ENCODE measurements at places on chromosomes 13 and 19. TPM values are rescaled to one million over a fixed set of nuclear protein-coding genes. Genes with fewer than 3 reads are reported as not detected.

TNNT1 gene
- 3.2 TPM for total RNA-seq

RDH8 gene
- not detected for total RNA-seq

AKT2 gene
- total RNA-seq, result 69.5 TPM

COL4A2 gene
- 1,110 TPM for total RNA-seq
